Esophagus muscularis mucosa (tissue), 4 donors: ENCODE measurements at places on chromosomes 2 and 18. TPM values are rescaled to one million over a fixed set of nuclear protein-coding genes. Genes with fewer than 3 reads are reported as not detected.

DNA sequence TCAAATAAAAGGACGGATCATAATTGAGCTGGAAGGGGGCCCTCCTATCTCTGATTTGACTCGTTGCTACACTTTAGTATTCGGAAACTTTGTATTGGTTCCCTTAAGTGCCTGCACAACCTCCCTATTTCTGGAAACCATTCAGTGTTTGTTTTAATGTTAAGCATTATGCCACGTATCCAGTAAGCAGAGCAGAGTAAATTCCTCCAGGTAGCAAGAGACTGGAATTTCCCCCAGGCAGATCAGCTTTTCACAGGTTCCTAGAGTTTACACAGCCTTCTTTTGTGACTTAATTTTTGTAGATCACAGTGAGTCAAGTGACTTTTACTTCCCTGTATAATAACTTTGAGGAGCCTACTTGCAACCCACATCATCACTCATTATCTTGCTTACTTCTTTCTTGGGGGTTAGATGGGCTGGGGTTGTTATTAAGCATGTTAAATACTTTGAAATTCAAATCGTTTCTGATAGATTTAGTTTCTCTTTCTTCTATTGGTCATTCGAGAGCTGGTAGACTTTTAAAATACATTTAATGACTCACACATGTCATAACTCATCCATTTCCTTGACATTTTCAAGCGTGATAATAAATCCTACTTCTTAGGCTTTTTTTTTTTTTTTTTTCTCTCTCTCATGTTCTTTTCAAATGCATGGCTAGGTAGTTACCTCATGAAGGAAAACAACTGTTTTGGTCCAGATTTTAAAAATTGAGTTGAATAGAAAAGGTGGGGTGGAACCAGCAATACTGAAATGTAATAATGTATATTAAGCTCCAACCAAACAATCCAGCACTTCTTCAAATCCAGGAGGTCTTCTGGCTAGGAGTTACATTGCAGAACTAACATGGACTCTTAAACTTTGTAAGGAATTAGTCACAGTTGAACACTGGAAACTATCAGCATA is 219.3 kb downstream of the NEDD4L start:
- no peak for DNase-seq

Gene MC2R
- total RNA-seq, result 0.17 TPM

- DNase-seq, result peak; percentile 10
Measured at GRCh38 chr2:7868836-7869235, 813.0 kb upstream of the ID2 start.

Gene FBLN7
- total RNA-seq, result 1.1 TPM

GRCh38 chr2:147456779-147457178 is 388.1 kb upstream of the ACVR2A start:
- DNase-seq, result no peak

Gene SPATA3
- total RNA-seq, result not detected

DNA sequence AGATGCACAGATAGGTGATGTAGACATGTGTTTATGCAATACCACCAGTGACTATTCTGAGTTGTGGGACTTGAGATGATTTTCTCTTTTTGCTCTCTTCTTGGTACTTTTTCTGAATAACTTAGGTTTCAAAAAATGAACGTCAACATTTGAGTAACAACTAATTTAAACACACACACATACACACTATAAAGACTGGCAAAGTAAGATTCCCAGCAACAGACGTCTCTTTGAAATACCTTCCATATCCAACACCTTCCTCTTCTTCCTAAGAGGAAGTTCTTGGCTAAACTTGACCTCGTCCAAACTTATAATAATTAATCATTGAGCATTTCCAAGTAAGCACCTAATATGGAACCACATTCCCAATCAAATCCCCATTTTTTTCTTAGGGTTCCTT is 81.6 kb upstream of the RGPD4 start:
- no peak for DNase-seq

GRCh38 chr2:15756882-15757819 is 165.5 kb downstream of the DDX1 start:
- no peak for DNase-seq

- no peak for DNase-seq
Measured at GRCh38 chr2:210818473-210818872, 262.1 kb downstream of the CPS1 start.

- DNase-seq, result no peak
Measured at GRCh38 chr2:186592137-186592875, 2.5 kb downstream of the ITGAV start.

GRCh38 chr2:150230004-150230403 is 257.5 kb downstream of the RND3 start:
- no peak for DNase-seq

DNA sequence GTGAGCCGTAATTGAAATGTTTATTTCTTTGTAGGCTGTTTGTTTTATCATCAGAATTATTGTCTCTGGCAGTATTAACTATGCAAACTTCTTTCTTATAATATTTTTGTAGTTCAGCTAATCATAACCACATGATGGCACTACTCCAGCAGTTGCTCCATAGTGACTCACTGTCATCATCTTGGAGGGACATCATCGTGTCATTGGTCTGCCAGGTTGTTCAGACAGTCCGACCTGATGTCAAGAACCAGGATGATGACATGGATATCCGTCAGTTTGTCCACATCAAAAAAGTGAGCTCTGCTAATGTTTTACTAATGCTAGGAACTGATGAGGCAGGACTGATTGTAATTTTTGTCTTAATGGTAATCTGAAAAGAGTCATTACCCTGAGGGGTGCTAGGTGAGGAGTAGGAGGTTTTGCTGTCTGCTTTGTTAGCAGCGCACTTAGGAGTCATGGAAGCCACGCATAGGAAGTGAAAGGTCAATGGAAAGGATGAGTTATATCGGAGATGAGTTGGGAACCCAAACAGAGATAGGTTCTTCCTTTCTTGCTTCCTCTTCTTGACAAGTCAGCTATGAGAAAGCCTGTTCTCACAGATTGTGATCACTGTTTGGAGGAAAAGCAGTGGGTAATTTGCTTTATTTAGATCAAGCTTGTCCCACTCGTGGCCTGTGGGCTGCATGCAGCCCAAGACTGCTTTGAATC is 49.2 kb downstream of the PIKFYVE start:
- no peak for DNase-seq

- DNase-seq, result no peak
Measured at GRCh38 chr2:43033466-43034241, 192.8 kb downstream of the ZFP36L2 start.

DNA sequence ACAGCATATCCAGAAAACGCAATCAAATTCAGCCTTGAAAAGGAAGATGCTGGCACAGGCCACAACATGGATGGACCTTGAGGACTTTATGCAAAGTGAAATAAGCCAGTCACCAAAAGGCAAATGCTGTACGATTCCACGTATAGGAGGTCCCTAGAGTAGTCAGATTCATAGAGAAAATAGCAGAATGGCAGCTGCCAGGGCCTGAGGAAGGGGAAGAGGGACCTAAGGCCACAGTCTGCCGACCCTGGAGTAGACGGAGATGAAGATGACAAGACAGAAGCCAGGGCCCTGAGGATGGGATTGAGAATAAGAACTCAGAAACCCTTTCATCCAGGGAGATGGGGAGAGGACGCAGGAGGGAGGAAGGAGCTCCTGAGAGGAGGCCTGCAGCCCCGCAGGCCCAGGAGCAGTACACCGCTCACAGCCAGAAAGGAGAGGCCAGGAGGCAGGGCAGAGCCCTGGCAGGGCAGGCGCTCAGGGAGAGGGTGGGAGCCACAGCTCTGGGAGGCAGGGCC is 8.1 kb upstream of the MTERF4 start:
- no peak for DNase-seq

DNA sequence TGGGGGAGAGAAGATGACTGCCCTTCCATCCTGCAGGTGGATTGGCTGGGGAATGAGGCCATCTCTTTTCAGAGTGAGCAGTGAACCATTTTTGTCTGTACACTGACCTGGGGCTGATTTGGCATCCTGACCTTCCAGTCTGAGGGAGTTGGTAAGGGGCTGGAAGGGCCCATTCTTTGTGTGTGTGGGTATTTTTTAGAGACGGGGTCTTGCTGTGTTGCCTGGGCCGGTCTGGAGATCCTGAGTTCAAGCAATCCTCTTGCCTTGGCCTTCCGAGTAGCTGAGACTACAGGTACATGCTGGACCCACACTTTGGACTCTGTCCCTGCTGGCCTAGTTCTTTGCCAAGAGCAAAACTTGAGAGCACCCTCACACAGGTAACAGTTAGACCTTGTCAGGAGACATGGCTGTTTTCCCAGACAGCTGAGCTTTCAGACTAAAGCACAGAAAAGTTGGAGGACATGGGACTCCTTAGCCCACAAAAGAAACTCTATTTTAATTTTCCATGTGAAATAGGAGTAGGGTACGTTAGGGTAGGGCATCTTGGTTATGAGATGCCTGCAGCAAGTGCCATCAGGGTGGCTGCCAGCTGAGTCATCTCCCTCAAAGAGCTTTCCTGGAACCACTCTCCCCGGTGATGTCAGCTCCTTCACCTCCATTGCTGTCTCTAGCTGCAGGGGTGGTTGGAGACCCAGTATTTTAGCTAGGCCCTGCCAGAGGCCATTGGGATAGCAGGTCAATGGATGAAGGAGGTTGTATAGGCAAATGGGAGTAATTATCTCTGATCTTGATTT is 60.7 kb downstream of the DGKD start:
- no peak for DNase-seq

- DNase-seq, result no peak
Measured at GRCh38 chr2:27860111-27860510, 30.1 kb downstream of the RBKS start.

Gene LIPG
- not detected for total RNA-seq

DNA sequence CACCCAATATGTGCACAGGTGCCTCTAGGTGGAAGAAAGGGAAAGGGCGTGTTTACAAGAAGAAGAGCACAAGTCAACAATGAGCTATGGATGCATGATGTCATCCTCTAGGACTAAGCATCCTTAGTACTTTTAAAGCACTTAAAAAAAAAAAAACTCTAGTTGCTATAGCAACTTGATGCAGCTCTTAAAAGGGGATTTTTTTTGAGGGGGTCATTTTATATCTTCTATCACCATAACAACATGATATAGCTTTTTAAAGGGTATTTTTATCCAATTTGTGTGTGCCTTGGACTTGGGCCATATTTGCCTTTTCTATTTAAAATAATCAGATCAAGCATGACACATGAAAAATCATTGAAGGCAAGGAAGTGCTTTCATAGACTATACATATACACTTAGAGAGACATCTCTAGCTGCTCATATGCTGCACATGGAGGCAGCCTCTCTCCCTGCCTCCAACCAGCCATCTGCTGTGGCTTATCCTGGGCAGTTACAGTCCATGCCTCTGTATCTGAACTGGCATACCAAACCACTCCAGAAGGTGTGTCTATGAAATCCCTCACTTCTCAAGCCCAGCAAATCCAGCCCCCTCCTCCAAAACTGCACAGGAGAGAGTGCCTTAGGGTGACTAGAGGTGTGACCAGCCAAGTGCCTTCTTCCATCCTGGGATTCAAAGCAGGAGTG is 165.4 kb downstream of the MSH2 start:
- DNase-seq, result no peak

DNA sequence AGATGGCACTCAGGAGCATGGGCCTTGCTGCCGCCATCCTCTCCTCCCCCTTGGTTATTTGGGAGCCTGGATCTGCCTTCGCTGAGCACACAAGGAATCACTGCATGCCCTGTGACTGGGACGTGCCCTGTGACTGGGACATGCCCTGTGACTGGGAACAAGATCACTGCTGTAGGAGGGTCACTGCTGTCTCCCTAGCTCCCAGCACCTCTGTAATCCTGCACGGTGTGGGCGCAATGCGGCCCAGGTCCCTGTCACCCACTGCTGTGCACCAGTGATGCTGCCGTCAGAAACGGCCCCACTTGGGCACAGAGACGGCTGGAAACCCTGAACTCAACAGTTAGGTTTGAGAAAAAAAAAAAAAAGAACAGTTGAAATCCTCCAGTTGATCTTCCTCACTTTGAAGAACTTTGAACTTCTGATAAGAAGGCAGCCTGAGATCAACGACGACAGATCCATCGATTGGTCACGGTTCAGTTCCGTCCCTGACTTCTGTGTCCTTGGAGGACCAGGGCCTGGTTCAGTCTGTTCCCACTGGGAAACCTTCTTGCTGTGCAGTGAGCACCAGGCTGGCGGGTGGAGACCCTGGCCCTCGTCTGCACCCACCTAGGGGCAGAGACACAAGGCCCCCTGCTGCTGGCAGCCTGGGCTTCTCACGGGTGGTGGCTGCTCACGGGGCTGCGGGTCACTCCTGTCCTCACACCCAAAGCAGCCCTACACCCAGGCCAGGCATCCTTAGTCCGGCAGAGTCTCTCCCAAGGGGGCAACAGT is 125.9 kb downstream of the PXDN start:
- no peak for DNase-seq

DNA sequence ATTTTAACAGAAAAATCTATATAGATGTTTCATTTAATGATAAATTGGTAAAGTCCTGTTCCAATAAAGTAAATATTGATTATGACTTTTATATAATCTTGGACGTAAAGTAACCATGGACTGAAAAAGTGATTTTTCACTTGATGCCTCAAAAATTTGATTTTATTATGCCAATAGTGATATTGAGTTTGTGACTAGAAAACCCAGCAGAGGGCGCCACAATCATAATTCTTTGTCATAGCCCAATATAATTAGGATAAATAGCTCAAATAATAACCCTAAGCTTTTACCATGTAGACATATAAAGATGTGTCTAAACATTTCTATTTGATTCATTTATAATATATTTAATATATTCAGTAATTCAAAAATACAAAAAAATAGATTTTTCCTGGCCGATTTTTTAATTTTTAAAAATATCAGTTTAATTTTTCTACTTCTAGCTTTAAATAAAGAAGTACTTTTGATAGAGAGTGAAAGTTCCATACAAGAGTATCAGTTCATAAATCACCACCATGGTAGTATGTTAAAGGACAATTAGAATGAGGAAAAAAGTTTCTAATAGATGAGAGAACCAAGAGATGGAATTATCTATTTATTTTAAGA is 30.7 kb downstream of the CAMKMT start:
- no peak for DNase-seq

- no peak for DNase-seq
Measured at GRCh38 chr18:22214731-22215528, 45.5 kb downstream of the GATA6 start.

DNA sequence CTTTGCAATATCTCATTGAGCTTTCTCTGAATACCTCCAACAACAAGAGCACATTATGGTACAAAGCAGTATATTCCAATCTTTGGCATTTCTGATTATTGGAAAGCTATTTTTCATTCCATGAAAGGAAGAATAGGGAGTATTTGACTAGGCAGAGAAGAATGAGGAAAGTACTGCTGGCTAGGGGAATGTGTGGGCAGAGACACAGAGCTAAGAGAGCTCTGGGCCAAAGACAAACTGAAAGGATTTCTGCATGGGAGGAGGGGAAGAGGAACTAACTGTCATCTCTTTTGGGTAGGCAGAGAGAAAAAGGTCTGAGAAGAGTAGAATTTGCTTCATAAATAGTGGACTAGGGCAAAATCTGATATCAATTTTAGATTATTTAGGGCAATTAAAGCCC is 150.8 kb downstream of the CCDC85A start:
- no peak for DNase-seq

GRCh38 chr2:112941753-112942653 is 31.0 kb downstream of the IL37 start:
- DNase-seq, result peak; percentile 81

Gene SPHKAP
- 0.42 TPM for total RNA-seq

DNA sequence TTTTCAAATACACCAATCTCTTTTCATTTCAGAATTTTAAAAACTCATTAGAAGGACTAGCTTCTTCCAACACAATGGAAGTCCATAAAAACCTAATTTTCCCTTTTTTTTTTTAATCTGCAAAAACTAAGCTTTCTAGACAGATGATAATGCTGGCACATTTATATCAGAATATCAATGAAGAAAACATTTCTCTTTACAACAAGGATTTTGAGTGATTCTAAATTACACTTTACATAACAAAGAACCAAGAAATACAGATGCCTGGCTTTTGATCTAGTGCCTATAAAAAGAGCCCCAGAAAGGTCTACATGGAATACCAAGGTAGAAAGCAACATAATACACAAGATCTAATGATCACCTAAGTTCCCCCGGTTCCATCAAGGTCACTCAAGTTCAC is 108.0 kb downstream of the AFF3 start:
- no peak for DNase-seq
